ENCODE measurements at places on chromosomes 1 and 21. TPM values are rescaled to one million over a fixed set of nuclear protein-coding genes. Genes with fewer than 3 reads are reported as not detected.

The STUM gene
- 0.06 TPM for polyA plus RNA-seq

The NTMT2 gene
- polyA plus RNA-seq, result not detected

The PDC gene
- polyA plus RNA-seq, result 0.13 TPM

The ZDHHC18 gene
- 22.6 TPM for polyA plus RNA-seq

The CLDN17 gene
- polyA plus RNA-seq, result not detected

The CELA3A gene
- not detected for polyA plus RNA-seq

The FAAP20 gene
- polyA plus RNA-seq, result 135 TPM

The PLXNA2 gene
- 13.1 TPM for polyA plus RNA-seq

The LCE2B gene
- not detected for polyA plus RNA-seq

The TTC24 gene
- not detected for polyA plus RNA-seq

The FCN3 gene
- not detected for polyA plus RNA-seq

The COL8A2 gene
- polyA plus RNA-seq, result 59.4 TPM

The CHRM3 gene
- polyA plus RNA-seq, result 5.7 TPM

The PADI2 gene
- 6.8 TPM for polyA plus RNA-seq

The NR0B2 gene
- polyA plus RNA-seq, result 68.1 TPM

The CAPN8 gene
- 18.0 TPM for polyA plus RNA-seq

The HNRNPCL2 gene
- polyA plus RNA-seq, result not detected
